ENCODE measurements at places on chromosomes 2 and 18.

GRCh38 chr2:72555943-72556342 is 269.9 kb downstream of the EXOC6B start:
- no peak for DNase-seq

- no peak for DNase-seq
Measured at GRCh38 chr18:55794288-55795052, 206.5 kb upstream of the TCF4 start.

DNA sequence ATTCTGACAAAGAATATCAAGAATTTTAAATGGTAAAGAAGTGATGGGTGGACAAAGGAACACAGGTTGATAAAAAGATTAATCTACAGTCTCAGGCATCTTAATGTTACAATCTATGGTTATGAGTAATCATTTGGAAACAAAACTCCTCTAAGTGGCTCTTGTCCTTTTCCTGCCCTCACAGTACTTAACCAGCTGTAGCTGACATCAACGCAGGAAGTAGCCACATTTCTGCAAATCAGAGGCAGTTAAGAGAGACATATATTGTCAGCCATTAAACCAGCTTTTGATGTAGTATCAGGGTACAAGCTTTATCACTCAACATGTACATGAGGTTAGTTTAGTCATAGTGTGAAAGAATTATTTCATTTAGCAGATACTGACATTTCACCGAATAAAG is 244.6 kb downstream of the NR4A2 start:
- DNase-seq = no peak

GRCh38 chr2:112462178-112462577 is 19.8 kb upstream of the TTL start:
- no peak for DNase-seq

GRCh38 chr2:88452980-88453582 is 588 bp upstream of the FOXI3 start:
- no peak for DNase-seq

GRCh38 chr2:30380824-30381223 is 66.2 kb upstream of the LCLAT1 start:
- DNase-seq = no peak

GRCh38 chr2:182893666-182894065 is 27.2 kb upstream of the FRZB start:
- no peak for DNase-seq

DNA sequence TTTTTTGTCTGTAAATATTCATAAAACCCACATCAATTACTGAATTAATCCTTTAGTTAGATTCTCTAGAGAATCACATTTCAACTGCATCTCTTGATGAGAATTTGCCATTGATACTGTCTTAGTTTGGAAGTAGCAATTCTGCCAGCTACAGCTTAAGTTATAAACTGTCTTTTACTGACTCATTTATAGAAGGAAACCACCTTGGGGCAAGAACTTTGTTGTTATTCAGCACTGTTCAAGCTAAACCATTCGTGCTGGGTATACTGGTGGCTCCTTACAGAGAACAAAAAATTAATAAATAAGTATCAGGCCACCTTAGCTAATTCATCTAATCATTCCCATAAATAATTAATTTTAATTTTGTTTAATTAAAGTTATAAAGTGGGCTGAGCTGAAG is 1082.6 kb upstream of the CELF4 start:
- no peak for DNase-seq

DNA sequence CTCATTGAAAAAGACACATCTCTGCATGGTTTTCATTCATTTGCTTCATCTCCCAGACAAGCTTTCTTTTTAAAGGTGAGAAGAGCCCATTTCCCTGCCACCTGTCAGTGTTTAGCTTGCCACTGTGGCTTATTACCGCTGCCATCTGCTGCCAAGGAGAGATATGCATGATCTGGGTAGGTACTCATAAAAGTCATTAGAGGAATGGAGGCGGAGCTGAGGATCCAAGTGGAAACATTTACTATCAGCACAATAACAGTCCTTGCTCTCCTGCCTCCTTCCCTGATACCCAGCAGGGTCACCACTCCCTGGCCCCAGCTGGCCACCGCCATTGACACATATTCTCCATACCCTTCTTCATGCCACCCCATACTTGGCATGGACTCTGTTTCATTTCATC is 390.4 kb downstream of the TSN start:
- no peak for DNase-seq

DNA sequence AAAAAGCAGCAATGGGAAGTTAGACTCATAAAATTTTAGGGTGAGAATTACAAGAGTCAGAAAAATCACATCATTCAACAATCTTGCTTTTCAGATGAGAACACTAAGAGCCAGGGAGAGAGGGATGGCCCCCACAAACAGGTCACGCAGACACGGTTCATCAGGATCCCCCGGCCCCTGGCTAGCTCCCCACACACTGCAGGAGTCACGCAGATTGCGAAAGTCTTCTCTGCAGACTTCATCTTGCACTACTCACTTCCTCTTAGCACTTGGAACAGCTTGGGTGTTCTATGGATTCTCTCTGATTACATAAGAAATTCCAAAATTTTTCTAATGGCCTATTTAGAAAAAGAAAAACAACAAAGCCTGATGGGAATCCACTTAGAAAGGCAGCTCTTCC is 21.6 kb upstream of the SULT1C2 start:
- DNase-seq = no peak

GRCh38 chr2:197777823-197778407 is 7.2 kb downstream of the BOLL start:
- peak; percentile 7 for DNase-seq

GRCh38 chr2:188937228-188938220 is 36.6 kb upstream of the COL3A1 start:
- DNase-seq = no peak

DNA sequence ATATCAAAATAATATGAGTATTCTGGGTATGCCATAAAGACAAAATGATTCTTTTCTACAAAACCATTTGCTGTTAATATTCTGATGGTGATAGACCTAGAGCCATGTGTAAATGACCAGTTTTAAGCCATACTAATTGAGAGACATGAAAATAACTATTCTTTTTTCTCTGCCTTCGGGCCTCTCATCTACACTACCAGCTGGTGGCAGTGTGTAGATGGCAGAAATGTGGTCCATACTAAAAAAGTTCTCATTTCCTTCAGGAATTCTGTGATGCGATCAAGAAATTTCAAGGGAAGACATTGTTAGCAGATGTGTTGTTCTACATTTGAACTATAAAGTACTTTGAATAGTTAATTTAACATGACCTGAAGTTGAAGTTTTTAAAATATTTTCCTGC is 485.2 kb downstream of the TRIB2 start:
- no peak for DNase-seq

GRCh38 chr2:20299113-20299512 is 51.5 kb downstream of the PUM2 start:
- no peak for DNase-seq

DNA sequence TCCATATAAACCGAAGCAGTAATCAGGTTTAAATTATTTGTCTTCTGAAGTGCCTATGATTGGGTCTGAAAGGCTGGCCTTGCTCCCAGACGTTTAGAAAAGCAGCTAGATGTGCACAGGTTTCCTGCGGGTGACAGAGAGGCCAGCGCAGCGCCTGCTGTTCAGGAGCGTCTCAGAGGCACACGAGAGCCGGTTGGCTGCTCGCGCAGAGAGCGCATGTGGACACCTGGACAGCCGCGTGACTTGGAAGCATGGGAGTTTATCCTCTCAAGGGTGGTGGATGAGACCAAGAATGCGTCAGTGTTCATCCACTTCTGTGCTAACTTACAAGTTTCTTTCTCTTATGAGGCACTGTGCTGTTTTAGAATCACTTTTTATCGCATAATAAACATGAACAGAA is 303.7 kb downstream of the PTGR3 start:
- DNase-seq = no peak

GRCh38 chr2:102615620-102616436 is 3.5 kb upstream of the SLC9A2 start:
- DNase-seq = peak; percentile 22

DNA sequence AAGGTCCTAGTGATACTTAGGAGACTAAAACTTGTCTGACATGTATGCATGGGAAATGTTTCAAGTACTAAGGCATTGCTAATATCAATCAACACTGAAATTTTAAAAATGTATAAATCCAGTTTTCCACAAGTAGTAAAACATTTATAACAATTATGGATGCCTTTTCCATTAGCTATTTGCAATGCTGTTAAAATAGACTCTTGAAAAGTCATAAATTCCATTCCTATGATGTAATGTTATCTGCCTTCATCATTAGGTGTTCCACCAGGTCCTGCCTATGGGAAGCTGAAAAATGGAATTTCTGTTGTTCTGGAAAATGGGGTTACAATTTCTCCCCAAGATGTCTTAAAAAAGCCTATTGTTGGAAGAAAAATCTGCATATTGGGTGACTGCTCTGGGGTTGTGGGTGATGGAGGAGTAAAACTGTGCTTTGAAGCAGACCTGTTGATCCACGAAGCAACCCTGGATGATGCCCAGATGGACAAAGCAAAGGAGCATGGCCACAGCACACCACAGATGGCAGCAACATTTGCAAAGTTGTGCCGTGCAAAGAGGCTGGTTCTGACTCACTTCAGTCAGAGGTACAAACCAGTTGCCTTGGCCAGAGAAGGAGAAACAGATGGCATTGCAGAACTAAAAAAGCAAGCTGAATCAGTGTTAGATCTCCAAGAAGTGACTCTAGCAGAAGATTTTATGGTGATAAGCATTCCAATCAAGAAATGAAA is 18.7 kb downstream of the ELAC1 start:
- DNase-seq = no peak

- no peak for DNase-seq
Measured at GRCh38 chr2:162565666-162566065, 221.7 kb downstream of the GCA start.

GRCh38 chr2:85999061-85999831 is 106.4 kb downstream of the POLR1A start:
- DNase-seq = no peak

DNA sequence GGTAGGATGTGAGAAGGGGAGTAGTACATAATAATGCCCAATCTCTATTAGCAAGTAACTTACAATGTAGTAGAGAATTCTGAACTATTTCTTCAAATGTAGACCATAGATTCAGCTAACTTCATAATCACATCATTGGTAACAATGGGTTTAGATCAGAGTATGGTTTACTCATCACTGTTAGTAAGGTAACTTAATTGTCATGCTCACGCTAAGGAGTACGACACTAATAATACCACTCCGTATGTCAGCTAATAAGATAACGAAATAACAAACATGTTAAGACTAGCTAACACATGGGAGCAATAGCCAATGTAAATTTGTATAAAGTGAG is 56.4 kb upstream of the CCDC141 start:
- no peak for DNase-seq

GRCh38 chr18:65422544-65423136 is 328.2 kb upstream of the CDH7 start:
- no peak for DNase-seq

DNA sequence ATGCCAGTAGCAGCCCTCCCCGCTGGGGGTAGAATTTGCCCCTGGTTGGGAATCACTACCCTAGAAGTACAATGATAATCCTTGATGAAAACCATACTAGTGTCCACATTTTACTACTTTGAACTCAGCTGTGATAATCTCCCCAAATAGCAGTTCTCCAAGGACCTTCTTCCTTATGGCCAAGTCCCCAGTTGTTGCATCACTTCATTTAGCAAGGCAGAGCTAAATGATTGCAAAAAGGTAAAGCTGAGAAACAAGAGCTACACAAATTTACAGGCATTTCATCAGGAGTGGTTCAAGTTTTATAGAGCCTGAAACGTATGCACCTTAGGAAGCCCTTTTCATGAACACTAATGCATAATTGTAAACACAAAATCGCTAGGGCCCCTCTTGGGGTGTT is 44.9 kb upstream of the REL start:
- DNase-seq = no peak

- no peak for DNase-seq
Measured at GRCh38 chr2:221675201-221675908, 103.3 kb upstream of the EPHA4 start.

DNA sequence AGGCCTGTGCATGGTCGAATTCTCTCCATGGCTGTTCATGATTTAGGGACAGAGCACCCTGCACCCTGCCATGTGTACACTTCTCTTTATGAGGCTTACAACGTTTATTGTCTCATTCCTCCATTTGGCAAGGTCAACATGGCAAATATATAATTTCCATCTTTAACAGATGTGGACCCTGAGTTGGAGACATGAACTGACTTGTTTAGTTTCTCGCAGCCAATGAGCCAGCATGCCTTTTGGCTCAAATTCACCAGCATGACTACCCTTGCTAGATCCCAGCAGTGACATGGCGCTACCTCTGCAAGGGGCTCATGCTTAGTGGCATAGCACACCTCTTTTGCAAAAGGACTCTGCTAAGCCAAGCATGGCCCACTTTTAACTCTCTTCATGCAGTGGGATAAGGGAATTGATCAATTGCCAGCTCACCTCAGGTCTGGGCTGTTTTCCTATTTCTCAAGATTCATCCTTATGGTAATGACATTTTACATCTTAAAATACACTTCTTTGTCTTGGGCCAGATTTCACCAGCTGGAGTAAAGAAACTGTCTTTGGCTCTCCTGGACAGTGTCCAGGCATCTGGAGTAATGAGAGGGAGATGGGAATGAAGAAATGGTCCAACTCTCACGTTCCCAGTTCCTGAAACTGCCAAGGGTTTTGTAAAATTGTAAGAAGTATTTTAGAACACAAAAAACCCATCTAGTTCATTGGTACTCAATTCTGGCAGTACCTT is 159.5 kb downstream of the SETBP1 start:
- DNase-seq = no peak

DNA sequence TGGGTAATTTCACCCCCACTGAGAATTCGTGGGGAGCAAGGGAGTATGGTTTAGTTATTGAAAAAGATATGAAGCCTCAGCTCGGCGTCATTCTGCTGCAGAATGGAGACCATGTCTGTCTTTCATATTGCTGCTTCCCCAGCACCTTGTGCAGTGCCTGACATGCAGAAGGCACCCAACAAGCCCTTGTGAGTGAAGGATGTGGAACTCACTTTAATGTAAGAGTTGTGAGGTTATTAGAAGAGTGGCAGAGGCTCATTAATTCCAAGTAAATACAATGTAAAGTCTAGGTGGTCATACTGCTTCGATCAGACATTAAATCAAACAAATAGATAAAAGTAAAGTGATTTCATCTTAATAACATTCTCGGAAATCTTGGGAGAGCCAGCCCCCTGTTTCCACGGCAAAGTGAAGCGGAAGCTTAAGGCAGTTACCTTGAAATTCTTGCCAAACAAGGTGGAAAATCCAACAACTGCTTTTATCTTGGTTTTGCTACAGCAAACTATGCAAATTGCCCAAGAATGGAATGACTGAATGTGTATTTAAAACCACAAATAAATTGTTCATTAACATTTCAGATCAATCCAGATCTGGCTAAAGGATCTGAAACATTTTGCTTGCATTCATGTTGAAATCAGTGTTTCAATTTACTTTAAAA is 9.6 kb downstream of the CFAP221 start:
- DNase-seq = no peak

GRCh38 chr2:65366595-65367125 is 65.7 kb downstream of the SPRED2 start:
- no peak for DNase-seq

- DNase-seq = no peak
Measured at GRCh38 chr2:46147626-46148368, 149.4 kb upstream of the EPAS1 start.

DNA sequence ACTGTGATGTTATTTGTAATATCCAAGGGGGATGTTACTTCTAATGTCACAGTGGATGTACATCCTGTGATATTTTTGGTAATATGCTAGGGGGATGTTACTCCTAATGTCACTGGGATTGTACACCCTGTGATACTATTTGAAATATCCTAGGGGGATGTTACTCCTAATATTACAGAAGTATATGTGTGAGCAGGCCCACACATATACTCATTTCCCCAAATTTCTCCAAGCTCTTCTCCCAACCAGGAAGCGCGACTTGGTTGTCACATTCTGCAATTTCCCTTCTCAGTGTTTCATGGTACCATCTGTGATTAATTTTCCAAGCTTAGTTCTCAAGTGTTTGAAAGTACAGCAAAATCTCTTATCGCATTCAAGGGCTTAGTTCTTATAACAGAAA is 29.5 kb upstream of the CHN1 start:
- no peak for DNase-seq
